Femur (tissue), 1 donor: ENCODE measurements at places on chromosomes 13 and 19.
A peak's percentile ranks its signal among the peaks of the same experiment; 100 is the strongest.

DNA sequence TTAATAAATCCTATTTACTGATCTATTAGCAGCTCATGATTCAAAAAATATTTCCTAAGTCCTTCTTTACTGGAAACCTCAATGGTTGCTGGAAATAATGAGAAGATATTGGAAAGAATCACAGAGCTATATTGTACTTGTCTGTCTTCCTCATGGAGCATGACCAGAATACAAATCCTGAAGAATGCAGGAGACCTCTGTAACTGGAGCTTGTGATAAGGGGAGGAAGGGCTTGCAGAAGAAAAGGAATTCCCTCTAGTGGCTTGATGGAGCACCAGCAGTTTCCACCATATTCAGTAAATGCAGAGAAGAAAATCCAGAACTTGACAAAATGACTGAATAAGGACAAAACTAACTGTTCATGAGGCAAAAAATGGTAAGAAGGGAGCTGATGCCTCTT lies 1333.1 kb downstream of the EFNB2 start:
- DNase-seq: no peak

DNA sequence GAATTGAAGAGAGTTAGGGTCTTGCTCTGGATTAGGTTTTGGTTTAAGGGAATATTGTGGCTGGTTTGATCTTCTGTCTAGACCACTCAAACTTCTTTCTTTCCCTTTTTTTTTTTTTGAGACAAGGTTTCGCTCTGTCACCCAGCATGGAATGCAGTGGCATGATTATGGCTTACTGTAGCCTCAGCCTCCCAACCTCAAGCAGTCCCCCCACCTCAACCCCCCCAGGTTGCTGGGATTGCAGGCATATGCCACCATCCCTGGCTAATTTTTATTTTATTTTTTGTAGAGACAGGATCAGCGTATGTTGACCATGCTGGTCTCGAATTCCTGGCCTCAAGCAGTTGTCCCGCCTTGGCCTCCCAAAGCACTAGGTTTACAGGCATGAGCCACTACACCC lies 21.2 kb downstream of the ARHGAP35 start:
- DNase-seq: no peak

GRCh38 chr13:39503048-39503447 lies 99.9 kb downstream of the LHFPL6 start:
- no peak for DNase-seq

DNA sequence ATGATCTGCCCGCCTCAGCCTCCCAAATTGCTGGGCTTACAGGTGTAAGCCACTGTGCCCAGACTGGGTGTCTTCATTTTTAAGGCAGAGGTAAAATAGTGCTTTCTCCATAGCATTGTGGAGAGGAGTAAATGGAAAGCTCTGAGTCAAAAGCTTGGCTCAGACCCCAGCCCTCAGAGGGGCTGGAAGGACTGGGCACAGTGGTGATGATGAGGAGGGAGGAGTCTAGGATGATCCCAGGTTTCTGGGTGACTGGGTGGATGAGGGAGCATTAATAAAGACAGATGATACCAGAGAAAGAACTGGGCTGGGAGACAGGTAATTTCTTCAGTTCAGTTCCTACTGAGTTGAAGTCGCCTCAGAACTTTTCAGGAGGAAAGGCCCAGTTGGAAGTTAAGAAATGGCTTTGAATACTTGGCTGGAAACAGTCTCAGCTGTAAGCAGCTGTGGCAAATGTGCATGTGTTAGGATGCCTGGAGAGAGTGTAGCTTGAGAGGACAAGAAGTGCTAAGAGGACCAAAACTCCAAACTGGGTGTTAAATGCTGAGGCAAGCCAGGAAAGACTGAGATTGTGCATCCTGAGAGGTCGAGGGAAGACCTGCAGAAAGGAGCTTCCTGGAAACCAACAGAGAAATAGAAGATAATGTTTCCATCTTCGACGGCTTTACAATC lies 37.1 kb upstream of the MEDAG start:
- DNase-seq: no peak

DNA sequence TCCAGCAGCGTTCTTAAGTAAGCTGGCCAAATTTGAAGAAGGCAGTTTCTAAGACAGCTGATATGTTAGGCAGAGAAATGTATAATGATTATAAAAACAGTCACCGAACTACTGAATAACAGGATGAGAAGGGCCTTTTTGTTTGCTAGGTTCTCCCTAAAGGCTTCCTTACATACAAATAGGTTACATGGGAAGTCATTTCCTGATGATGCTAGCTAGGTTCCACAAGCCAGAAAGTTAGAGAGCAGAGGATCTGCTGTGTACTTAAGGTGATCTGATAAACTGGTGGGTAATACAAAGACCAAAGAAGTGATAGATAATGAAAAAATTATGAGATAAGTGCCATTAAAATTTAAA lies 139.7 kb downstream of the VWA8 start:
- no peak for DNase-seq

- DNase-seq: no peak
These were observed 1351.8 kb upstream of the PCDH20 start for GRCh38 chr13:62767473-62767872.

DNA sequence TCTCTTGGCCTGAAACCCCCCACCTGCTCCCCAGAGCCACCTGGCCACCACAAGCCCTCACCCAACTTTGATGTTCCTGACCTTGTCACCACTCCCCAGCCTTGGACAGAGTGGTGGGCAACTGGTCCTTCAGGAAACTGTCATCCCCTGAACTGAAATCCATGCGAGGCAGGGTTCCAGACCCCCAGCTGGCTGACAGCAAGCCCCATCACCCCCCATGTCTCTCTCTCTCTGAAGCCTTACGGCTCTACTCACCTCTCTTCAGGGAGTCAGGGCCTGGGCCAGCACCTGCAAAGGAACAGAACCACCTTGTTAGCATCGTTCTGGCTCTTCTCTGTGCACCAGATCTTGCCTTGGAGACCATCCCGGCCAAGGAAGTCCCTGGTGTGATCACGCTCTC lies 2.6 kb downstream of the LRFN1 start:
- no peak for DNase-seq

DNA sequence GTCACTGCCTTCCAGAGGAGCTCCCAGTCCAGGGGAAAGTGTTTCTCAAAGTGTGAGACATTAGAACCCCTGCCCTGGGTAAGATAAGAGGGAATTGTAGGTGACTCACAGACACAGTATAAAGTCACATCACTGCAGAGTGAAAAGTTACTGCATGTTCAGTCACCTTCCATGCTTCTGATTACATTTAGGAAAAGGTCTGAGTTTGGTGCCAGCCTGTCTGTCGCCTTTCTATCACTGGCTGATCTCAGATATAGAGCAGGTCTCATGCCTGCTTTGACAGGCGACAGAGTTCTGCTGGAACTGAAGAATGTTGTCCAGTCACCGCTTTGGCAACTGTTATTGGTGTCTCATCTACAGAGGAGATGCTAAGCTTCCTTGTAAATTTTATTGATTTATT lies 1078.6 kb downstream of the UQCRFS1 start:
- no peak for DNase-seq

DNA sequence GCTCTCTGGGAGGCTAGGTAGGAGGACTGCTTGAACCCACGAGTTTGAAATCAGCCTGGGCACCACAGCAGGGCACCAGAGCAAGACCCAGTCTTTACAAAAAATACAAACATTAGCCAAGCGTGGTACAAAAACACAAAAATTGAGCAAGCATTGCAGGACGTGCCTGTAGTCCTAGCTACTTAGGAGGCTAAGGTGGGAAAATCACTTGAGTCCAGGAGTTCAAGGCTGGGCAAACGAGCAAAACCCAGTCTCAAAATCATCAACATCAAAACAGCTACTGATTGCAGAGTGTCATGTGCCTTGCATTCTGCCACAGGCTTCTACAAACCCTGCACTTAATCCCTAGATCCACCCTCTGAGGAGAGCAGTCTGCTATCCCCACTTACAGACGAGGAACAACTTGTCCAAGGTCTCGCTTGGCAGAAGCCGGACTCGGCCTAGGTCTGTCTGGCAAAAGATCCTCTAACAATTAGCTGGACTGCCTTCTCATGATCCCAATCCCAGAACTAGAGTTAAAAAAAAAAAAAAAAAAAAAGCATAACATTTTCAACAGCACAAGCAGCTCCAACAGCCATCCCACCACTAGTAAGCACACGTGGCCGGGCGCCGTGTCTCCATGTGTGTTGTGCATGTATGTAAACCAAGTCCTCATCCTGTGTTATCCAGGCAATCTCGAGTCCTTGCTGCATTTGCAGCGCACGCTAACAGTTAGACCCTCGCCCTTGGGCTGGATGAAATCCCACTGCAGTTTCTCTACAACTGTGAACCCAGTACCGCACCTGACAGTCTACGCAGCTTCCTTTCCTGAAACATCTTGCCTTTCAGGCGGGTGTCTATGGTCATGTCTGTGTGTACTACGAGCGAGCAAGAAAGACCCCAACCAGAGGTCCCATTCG lies 2.0 kb downstream of the PPP6R1 start:
- DNase-seq: no peak

DNA sequence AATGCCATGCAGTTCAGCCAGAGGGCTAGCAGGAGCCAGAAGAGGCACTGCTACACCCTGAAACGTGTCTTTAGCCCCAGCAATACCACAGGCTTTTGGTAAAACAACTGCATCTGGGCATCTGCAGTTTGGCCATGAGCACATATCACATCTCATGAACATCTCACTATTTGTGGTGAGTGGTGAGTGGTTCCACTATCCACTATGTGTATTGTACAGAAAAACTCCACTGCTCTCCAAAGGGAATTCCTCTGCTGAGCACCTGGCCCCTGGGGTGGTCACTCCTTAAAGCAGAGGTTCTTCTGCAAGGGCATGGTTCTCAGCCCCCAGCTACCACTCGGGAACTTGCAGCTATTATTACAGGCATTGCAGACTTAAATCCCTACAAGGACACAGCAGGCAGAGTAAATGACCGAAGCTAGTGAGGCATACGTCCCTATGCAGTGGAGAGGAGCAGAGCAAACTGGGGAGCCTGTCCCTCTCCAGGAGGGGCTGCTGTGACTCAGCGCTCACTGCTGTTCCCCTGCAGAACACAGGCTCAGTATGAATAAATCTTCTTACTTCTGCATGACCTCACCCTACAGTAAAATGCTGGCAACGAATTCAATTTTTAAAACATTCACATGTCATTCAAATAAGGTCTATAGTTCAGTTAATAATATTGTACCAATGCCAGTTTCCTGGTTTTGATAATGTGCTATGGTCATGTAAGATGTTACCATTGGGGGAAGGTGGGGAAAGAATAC lies 332.4 kb upstream of the ZNF507 start:
- no peak for DNase-seq

DNA sequence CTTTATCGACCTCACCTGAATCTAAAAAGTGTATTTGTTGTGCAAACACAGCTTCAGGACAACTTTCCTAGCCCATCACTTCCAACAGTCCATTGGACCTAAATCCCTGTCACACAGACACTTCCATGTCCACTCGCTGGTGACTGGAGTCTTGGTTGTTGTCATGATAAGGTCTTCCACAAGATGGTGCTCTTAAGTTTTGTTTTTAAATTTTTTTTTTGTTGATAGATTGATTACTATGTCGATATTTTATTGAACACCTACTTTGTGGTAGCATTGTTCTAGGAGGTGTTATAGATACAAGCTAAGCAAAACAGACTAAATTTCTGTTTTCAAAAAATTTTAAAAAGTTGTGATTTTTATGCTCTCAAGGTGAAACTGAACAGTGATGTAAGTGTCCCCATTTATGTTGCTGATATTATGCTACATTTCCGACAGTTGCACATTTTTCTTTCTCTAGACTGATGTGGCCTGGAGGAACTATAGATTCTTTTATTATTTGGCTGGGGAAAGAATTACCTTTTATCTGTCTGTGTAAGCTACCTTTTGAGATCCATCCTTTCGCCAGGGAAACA lies 8.1 kb upstream of the ERICH6B start:
- no peak for DNase-seq

DNA sequence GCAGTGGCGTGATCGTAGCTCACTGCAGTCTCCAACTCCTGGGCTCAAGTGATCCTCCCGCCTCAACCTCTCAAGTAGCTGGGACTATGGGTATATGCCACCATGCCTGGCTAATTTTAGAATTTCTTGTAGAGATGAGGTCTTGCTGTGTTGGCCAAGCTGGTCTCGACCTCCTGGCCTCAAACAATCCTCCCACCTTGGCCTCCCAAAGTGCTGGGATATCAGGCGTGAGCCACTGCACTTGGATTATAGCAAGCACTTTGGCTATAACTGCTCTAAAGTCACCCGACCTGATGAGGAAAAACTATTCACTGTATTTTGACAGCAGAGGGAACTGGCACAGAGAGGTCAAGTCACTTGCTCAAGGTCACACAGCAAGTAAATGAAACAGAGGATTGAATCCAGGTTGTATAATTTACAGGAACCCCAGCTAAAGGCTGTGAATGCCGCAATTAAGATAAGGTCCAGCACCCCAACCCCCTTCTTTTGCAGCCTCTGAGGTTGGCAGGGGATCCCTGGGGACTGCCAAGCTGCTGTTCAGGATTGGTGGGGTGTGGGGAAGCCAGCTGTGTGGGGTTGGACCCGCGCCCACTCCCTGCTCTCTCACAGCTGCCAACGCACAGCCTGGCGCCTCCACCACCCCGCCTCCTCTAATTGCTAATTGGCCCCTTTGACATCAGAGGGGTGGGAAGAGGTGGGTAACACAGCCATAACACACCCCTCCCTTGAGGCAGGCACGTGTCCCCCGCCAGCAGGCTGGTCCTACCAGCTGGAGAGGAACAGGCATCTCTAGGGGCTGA lies 6.0 kb downstream of the TMIGD2 start:
- DNase-seq: peak; percentile 66

- DNase-seq: no peak
These were observed 760.7 kb upstream of the SLITRK6 start for GRCh38 chr13:86559901-86560300.

- DNase-seq: no peak
These were observed 17.2 kb downstream of the SMIM24 start for GRCh38 chr19:3462991-3463713.

- no peak for DNase-seq
These were observed 1235.2 kb upstream of the SLC10A2 start for GRCh38 chr13:104301171-104301975.
